ENCODE measurements at places on chromosomes 6 and 20.

- peak; percentile 29 for DNase-seq
These were observed 521 bp downstream of the CDK5RAP1 start for GRCh38 chr20:33400812-33401183.

- DNase-seq: no peak
These were observed 116.2 kb upstream of the STMND1 start for GRCh38 chr6:16985513-16986284.

DNA sequence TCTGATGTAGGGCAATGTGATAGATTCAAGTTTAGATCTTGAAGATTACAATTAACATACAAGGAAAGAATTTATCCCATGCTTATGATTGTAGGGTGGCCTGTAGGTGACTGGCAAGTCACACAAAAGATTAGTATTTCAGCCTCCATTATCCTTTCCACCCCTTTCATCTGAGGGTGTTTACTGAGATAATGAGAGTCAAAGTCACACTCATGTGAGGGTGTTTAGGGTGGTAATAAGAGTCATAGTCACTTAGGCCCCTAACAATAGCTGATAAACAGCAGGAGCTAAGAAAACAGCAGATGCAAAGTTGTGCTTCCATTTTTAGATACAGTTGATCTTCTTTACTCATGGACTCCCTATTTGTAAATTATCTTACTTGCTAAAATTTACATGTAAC, 11.4 kb downstream of the FAM184A start:
- DNase-seq: no peak

GRCh38 chr6:85168146-85168545, 281.7 kb upstream of the NT5E start:
- no peak for DNase-seq

GRCh38 chr6:91376686-91377085, 789.8 kb upstream of the MAP3K7 start:
- DNase-seq: peak; percentile 23

DNA sequence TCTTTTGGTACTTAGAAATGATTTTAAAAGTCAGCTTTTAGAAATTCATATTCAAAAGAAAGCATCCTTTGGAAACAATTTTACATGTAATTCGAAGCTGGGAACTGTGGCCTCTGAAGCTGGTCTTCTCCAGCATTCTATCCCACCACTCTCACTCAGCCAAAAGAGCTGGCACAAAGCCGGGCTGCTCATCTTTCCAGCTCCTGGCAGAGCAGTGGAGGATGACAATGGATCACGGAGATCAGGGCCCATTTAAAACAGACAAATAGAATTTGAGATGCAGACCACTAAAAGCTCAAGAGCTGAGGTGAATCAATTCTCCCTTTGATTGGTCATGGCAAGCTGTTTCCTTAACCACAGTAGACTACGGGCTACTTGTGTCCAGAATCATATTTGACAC, 60.6 kb downstream of the OTOR start:
- no peak for DNase-seq

DNA sequence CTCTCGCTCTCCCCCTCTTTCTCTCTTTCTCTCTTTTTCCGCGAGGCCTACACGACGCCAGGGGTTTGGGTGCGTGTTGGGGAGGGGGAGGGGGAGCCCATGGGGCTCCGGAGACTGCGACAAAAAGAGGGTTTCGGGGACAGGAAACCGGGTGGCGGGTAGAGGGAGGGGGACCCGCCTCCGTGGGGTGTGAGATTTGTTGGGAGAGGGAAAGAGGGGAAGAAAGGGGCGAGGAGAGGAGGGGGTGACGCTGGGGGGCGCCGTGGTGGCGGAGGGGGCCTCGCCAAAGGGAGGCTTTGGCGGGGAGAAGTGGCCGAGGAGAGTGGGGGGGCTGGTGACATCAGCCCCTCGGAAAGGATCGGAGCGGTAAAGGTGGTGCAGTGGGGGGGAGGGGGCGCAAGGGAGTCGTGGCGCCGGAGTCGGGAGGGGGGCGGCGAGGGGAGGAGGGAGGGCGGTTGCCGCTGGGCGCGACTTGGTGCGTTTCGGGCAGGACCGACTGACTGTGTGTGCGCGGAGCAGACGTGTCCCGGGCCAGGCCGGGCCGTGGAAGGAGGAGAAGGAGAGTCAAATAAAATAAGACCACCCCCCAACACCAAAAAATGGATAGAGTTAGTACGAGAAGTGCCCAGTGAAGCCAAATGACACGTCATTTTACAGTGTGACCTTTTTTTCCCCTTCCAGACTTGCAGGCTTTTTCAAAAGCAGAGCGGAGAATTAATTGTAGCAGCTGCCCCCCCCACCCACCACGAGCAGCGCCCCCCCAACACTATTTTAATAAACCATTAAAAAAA, 39.8 kb downstream of the GNAS start:
- peak; percentile 58 for DNase-seq

DNA sequence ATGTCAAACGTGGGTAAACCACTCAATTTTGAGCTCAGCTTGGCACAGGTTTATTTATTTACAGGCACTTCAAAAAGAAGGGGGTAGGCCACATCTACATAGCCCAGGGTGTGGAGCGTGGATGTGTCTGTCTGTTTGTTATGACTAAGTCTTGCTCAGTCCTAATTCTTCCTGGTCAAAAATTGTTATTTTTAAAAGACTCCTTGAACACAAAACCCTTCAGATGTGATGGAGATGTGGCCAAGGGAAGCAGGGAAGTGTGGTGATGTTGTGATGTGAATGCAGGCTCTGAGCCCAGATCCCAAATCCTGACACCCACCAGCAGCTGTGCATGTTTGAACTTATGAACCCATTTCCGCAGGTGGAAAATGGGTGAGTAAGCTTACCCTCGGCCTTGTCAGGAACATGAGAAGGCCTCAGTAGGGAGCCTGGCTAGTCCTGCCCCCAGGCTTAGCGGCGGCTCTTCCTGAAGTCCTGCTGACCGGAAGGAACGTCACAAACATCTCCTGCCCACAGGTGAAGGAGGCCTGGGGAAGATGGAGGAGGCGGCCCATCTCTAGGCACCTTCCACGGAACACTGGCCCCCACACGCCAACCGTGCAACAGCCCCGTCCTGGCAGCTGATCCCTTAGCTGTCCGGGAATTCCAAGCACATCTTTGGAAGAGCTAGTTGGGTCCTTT, 119.7 kb downstream of the MYLK4 start:
- peak; percentile 50 for DNase-seq

- no peak for DNase-seq
These were observed 1.7 kb upstream of the POU5F1 start for GRCh38 chr6:31171931-31172905.

DNA sequence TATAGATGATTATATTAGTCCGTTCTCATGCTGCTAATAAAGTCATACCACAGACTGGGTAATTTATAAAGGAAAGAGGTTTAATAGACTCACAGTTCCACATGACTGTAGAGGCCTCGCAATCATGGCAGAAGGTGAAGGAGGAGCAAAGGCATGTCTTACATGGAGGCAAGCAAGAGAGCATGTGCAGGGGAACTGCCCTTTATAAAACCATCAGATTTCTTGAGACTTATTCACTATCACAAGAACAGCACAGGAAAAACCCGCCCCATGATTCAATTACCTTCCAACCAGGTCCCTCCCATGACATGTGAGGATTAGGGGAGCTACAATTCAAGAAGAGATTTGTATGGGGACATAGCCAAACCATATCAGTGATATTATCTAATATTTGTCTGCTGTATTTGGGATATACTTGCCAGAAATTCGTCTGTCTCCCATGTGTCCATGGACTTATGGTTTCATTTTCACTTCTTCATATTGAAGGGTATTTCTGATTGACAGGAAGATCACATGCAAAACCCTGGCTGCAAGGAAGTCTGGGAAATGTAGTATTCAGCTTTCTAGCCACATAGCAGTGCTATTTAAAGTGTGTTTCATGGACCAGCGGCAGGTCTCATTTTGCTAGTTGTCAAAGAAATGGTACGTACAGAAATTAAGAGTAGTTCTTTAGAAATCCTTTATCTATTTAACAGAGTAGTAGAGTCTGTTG, 50.5 kb upstream of the PAK5 start:
- no peak for DNase-seq

DNA sequence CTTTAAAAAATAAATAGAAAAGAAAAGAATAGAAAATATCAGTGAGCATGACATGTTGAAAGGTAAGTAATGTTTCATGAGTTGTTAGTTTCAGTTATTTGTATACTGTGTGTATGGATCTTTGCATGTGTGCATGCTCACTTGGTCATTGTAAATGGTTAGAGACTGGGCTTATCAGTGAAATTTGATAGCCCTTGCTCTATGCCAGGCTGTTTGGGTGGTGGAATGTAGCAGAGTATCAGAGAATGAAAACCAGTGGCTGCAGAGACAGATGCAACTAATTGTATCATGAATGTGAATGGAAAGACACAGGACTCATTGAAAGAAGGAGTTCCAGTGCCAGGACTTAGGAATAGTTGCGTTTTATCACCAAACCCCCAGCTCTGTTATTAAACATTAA, 4.2 kb downstream of the GSTA2 start:
- DNase-seq: no peak

DNA sequence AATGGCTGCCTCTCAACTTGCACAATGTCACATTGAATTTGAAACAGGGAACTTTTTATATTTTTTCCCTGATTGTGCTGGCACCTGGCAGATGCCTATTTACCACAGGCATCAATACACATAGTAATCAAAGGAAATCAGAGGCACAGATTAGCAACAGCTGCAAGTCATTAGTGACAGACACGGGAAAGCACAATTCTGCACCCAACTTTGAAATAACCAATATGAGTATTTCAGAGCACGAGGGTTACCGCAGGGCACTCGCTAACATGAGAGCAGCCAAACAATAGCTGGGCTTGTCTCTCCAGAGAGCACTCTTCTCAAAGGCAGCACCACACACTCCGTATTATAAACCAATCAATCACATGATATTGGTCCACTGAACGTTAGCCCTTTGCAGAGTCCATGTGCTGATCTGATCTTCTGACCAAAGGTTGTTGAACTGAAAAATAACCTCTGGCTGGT, 149.5 kb downstream of the RNF144B start:
- no peak for DNase-seq

DNA sequence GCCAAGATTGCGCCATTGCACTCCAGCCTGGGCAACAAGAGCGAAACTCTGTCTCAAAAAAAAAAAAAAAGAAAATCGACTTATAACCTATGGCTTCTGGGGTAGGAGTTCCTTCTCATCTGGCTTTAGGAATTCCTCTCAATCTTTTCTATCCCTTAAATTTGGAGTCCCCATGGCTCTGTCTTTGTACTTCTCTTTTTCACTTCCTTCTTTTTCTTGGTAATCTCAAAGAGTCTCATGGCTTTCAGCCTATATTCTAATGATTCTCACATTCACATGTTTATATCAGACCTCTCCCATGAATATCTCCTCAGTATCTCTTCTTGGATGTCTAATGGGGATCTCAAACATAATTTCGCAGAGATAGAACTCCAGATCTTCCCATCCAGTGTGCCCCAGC, 42.8 kb upstream of the RALGAPA2 start:
- DNase-seq: no peak

- DNase-seq: no peak
These were observed 217.2 kb downstream of the CDKAL1 start for GRCh38 chr6:20751293-20751935.

GRCh38 chr20:46004889-46005473, 3.7 kb upstream of the MMP9 start:
- no peak for DNase-seq

DNA sequence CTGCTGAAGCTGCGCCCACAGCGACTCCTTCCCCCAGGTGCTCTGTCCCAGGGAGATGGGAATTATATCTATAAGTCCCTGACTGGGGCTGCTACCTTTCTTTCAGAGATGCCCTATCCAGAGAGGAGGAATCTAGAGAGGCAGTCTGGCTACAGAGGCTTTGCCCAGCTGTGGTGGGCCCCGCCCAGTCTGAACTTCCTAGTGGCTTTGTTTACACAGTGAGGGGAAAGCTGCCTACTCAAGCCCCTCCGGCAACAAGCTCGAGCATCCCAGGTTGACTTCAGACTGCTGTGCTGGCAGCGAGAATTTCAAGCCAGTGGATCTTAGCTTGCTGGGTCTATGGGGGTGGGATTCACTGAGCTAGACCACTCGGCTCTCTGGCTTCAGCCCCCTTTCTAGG, 152.5 kb upstream of the MAP3K7 start:
- DNase-seq: no peak

DNA sequence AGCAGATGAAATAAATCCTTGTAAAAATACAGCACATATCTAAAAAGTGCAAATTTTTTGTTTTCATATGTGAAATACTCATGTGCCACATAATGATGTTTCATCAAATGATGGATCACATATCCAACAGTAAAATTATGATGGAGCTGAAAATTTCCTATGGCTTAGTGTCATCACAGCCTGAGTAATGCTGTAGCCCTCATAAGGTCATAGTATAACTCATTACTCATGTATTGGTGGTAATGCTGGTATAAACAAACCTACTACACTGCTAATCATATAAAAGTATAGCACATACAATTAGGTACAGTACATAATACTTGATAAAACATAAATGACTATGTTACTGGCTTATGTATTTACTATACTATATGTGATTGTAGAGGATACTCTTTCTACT, 12.9 kb downstream of the TSPYL1 start:
- no peak for DNase-seq

- DNase-seq: no peak
These were observed 3.0 kb downstream of the CASS4 start for GRCh38 chr20:56414842-56415765.

GRCh38 chr20:62787321-62787720, 9.0 kb upstream of the MRGBP start:
- no peak for DNase-seq

GRCh38 chr6:6851059-6851948, 256.5 kb upstream of the RREB1 start:
- DNase-seq: peak; percentile 6

GRCh38 chr6:160128879-160129516, 7.4 kb downstream of the SLC22A1 start:
- DNase-seq: no peak

GRCh38 chr20:36700438-36700837, 45.5 kb downstream of the NDRG3 start:
- DNase-seq: no peak

DNA sequence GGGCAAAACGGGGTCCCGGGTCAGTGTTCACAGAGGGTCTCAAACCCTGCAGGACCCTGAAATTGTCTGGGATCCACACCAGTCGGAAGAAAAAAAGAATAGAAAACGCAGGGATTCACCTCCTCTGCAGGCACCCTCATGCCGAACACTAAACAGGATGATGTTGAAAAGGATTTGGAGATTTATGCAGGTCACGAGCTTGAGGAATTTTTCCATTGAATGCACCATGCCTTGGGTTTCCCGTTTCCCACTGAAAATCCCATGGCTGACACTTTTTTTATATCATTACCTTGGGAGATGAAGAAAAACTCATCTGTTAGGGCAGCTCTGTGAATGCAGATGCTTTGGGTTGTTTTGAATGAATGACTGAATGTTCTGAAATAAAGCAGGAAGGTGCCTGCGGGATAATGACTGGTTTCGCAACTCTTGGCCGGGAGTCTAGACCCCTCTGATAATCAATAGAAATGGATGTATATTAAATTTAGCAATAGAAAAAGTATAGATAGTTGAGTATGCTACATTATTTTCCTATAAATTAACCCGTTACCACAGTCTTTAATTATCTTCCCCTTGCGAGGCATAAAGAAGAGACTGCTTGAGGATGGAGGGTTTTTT, 147.5 kb upstream of the AFDN start:
- DNase-seq: no peak

- DNase-seq: no peak
These were observed 113.3 kb downstream of the TASP1 start for GRCh38 chr20:13525225-13525940.

Measured in cerebellar cortex (tissue), 1 donor.